ENCODE measurements at places on chromosomes 13 and 19.

DNA sequence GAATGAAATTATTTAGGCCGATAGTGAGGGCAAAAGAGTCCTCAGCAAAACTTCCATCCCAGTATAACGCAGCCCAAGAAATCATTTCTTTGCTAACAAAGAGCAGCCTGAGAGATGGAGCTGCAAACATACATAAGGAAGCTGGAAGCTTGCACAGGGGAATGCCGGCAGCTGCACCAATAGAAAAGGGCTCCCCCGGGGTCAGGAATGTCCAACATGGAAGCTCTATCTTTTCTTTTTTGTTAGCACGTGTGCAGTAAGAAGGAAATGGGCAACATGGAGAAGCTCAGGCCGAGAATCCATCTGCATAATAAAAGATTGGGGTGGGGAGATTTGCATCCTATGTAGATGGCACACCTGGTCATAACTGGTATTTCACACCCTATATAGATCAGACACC lies 1363.5 kb upstream of the PCDH20 start:
- no peak for DNase-seq

GRCh38 chr19:13151605-13152355 lies 1.6 kb downstream of the IER2 start:
- peak; percentile 95 for DNase-seq

- no peak for DNase-seq
These were observed 2023.3 kb upstream of the PCDH20 start for GRCh38 chr13:63438951-63439350.

DNA sequence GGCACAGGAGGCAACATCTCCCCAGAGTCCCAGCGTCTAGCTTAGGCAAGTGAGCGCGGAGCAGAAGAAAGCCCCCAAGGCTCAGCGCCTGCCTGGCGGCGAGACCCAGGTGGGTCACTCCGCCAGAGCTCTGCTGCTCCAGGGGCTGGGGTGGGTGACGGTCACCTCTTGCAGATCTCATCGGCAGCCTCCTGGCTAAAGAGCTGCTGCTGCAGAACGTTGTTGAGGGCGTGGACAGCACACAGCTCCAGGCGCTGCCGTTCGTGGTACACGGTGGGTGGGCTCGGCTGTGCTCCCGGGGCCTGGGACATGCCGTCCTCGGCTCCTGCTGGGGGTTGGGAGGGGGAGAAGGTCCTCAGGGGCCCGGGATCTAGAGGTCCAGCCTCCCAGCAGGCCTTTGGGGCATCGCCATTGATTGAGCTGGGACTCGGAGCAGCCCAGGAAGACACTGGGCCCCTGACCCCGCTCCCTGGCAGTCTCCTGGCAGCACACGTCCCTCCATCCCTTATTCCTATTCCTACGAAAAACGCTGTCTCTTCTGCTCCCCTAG lies 795 bp downstream of the JOSD2 start:
- no peak for DNase-seq

- no peak for DNase-seq
These were observed 17.0 kb downstream of the ALOX5AP start for GRCh38 chr13:30752201-30752797.
